ENCODE measurements at places on chromosomes 12 and 14.

DNA sequence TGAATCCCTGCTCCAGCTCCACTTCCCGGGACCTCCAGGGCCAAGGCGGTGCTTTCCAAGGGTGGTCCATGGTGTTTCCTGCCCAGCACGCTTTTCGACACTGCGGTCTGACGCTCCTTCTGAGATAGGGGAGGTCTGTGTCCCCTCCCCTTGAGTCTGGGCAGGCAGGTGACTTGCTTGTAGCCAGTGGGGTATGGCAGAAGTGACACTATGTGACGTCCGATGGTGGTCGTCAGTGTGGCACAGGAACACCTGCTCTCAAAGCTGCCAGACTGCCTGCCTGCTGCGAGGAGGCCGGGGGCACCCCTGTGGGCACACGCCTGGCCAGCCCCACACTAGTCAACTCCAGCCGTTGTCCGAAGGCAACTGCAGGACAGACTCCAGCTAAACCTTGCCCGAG is 16.0 kb upstream of the TRAF3 start:
- DNase-seq, result no peak

DNA sequence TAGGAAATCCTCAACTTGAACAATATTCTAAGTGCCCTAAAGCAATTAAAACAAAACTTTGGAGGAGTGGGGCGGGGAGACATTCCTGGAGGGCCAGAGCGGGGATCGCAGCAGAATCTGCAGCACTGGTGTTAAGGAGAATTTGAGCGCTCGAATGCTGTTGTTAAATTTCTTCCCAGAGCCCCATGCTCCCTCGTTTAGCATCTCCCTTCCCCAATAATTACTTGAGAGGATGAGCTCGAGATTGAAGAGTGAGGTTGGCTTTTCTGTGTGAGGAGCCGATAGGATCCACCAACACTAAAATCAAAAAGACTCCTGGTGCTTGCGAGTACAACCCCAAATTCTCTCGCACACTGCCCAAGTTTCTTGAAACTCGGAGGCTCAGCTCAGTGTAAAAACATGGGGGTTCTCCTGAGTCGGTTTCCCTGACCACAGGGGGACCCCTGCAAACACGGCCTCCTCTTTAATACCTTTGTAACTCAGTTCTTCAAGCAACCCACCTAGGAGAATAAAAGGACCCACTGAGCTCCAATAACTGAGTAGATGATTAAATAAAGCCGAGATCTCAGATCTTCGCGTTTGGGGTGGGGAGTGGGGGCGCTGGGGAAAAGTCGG is 10.2 kb upstream of the FOXG1 start:
- no peak for DNase-seq

DNA sequence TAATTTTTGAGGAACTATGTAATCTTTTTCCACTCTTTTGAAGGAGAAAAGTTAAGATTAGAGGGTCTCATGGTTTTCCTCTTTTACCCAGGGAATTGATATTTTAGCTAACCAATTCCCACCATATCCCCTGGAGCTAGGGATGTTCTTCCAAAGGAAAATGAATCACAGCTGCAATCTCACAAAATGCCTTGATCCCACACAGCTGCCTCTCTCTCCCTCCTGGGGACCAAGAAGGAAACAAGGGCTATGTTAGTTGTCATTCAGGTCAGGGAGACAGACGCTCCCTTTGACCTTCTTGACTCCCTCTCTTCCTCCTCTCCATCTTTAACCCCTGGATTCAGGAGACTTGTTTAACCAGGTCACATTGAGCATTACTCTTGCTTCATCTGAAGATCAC is 9.5 kb downstream of the DCN start:
- DNase-seq, result no peak

GRCh38 chr14:41277450-41277849 is 329.2 kb upstream of the LRFN5 start:
- no peak for DNase-seq

DNA sequence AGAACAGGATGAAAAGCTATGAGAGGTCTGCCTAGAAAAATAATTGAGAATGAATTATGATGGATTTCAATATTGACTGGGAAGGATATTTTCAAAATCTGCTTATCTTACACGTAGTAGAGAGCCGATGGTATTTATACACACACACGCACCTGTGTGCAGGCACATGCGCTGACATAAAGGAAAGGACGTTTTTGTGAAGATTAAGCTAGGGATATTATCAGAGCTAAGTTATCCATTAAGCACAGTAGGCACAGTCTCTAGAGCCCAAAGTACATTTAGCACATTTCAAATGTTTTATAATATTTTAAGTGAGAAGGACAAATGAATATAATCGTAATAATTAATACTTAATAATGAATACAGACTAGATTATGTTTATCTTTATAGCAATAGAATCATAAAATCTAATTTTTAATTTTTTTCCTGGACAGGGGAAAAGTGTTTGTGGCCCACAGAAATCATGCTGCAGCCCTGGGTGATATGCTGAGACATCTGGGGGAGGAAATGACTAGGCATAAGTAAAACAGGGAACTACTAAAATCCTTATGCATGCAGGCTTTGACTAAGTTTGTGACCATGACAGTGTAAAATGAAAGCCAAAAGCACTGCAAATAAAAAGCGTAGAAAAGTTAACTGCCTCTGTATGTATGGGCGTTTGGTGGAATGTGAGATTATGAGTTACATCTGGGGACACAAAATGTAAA is 146.1 kb downstream of the KITLG start:
- DNase-seq, result no peak

- no peak for DNase-seq
Measured at GRCh38 chr12:41802803-41803202, 341.9 kb downstream of the GXYLT1 start.

GRCh38 chr14:73744175-73744867 is 30.1 kb upstream of the PNMA1 start:
- DNase-seq, result no peak

GRCh38 chr14:99599393-99599792 is 4.6 kb downstream of the CCDC85C start:
- DNase-seq, result no peak

DNA sequence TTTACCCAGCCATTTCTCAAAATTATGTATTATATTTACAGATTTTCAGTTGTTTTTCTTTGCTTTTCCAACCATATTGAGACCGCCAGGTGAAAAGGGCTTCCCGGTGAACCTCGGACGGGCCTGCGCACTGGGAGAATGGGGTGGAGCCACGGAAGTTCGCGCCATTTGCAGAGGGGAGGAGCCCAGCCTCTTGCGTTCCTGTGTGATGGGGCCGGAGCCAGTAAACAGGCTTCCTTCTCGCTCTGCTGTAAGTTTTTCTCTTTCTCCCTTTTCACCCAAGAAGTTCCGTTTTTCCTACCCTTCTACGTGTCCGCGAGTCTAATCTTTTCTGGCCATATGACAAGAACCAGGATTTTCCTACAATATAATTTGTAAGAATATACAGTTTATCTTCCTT is 1108.8 kb upstream of the SEL1L start:
- no peak for DNase-seq

DNA sequence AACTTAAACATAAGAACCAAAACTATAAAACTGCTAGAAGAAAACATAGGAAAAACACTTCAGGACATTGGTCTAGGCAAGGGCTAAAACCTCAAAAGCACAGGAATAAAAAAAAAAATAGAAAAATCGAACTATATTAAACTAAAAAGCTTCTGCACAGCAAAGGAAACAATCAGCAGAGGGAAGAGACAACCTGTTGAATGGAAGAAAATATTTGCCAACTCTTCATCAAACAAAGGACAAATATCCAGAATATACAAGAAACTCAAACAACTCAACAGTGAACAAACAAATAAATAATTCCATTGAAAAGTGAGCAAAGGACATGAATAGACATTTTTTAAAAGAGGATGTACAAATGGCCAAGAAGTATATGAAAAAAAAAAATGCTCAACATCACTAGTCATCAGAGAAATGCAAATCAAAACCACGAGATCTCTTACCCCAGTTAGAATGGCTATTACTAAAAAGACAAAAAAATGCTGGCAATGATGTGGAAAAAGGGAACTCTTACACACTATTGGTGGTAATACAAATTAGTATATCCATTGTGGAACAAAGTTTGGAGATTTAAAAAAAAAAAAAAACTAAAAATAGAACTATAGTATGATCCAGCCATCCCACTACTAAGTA is 152.0 kb downstream of the NDUFA12 start:
- no peak for DNase-seq

DNA sequence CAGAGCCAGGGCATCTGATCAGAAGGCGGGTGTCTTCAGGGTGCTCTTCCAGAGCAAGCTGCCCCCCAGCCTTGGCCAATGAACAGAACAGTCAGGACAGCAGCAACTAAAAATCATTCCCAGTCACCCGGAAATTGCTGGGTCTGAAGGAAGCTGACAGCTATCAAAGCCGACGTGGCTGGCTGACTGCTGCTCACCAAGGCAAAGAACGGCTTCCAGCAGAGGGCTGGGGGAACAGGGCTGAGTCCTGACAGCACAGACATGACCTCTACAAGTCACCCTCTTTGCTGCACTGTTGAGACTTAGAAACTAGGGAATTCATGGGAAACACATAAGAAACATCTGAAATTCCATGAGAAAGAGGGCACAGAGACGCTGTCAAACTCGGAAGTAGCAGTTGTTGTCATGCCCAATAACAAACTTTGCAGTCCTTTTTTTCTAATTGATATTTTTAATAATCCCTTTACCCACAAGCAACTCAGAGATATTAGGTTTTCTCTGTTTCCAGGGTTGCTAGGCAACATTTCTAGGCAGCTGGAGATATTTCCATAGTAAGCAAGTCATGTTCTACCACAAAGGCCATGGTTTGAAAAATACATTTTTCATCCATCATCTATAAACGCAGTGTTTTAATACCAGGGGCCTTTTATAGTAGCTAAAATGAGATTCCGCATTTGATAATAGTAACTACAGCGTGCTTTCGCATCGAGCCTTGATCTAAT is 365.2 kb downstream of the SEC23A start:
- no peak for DNase-seq

DNA sequence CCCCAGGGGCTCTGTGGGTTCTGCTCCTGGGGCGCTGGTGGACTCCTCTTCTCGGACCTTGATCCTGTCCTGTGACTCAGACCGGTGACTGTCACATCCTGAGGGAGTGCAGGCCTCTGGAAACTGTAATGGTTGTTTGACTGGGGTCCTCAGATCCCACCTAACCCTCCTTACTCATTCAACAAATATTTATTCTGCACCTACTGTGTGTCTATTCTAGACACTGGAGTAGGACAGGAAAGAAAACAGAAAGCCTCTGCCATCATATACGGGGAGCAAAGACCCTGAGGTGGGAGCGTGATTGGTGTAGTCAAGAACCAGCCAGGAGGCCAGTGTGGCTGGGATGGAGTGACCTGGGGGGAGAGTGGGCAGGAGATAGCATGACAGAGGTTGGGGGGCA is 47.6 kb downstream of the ESRRB start:
- no peak for DNase-seq
